ENCODE measurements at places on chromosomes 7 and 10.

DNA sequence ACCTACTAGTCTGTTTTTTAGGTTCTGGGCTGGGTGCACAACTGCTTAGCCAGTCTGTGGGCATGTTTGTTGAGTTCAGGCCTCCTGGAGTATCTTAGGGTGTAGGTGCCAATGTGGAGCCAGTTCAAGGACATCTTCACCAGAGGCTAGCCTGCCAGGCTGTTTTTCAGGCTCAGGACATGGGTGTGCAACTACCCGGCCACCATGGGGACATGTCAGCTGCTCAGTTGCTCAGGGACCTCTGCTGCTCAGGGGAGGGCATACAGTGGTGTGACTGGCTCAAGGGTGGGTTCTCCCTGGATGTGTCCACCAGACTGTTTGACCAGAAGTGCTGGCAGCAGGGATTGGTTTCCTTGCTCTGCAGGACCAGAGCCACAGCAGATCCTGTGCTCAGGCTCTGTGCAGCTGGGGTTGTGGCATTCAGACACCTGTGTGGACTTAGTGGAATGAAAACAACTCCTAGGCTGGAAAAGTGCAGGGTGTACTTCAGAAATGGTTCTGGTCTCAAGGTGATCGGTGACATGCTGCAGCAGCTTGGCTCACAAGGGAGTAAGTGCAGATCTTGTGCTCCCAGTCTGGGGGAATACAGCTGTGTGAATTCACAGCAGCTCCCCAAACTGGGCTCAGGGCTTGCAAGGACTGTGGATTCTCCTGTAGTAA, 44.8 kb downstream of the PALS2 start:
- DNase-seq, result no peak

GRCh38 chr10:119655566-119656001, 4.4 kb downstream of the BAG3 start:
- no peak for DNase-seq

DNA sequence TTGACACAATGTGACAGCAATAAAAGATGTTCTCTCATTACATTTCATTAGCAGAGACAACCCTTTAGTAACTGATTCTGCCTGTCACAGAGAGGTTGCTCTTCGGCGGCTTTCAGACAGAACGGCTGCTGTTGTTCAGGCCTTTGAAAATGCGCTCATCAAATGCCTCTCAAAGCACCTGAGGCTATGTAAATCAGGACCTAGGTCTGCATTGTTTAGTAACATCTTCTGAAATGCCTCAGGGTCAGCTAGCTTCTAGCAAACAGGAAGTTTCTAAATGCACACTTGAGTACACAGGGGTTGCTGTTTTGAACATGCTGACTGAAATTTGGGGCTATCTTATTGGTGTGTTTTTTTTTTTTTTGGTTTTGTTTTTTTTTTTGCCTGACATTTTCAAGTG, 143.3 kb upstream of the DKK1 start:
- no peak for DNase-seq

DNA sequence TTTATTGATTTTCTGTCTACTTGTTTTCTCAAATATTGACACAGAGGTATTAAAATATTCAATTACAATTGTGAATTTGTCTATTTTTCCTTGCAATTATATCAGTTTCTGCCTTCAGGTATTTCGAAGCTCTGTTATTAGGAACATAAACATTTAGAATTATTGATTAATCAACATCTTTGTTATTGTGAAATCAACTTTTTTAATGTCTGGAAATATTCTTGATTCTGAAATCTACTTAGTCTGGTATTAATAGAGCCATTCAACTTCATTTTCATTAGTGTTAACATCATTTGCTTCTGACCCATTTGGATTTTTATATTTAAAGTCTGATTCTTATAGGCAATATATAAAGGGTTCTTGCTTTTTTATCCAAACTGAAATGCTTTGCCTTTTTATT, 69.8 kb upstream of the CALN1 start:
- no peak for DNase-seq

- no peak for DNase-seq
Observed at GRCh38 chr7:149220534-149220933, 18.9 kb upstream of the ZNF212 start.

- no peak for DNase-seq
Observed at GRCh38 chr10:69048103-69048502, 39.8 kb upstream of the SRGN start.

DNA sequence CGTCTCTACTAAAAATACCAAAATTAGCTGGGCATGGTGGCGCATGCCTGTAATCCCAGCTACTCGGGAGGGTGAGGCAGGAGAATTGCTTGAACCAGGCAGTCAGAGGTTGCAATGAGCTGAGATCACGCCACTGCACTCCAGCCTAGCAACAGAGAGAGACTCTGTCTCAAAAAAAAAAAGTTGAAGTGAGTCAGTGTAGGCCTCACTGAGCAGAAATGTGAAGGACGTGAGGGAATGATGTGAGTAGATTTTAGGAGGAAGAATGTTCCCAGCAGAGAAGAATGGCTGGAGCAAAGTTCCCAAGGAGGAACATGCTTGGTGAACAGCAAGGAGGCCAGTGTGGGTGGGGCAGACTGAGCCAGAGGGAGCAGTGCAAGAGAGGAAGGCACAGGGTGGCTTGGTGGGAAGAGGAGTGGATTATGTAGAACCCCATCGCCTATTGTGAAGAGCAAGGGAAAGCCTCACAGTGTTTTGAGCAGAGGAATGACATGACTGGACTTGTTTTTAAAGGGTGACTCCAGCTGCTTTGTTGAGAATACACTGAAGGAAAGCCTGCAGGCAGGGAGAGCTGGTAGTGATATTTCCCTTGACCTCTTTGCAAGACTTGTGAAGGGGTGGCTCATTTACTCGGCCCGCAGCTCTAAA, 708.7 kb downstream of the SUGCT start:
- DNase-seq, result no peak

DNA sequence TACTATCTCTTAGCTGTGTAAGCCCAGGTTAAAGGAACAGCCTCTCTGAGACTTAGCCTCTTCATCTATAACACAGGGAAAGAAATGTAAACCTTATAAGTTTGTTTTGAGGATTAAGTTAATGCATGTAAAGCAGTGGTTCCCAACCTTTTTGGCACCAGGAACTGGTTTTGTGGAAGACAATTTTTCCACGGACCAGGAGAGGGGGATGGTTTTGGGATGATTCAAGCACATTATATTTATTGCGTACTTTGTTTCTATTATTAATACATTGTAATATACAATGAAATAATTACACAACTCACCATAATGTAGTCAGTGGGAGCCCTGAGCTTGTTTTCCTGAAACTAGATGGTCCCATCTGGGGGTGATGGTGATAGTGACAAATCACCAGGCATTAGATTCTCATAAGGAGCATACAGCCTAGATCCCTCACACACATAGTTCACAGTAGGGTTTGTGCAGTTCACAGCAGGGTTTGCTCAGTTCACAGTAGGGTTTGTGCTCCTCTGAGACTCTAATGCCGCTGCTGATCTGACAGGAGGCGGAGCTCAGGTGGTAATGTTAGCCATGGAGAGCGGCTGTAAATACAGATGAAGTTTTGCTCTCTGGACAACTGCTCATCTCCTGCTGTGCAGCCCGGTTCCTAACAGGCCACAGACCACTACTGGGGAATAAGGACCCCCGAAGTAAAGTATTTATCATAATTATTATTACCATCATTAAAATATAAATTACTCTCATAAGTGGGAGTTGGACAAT, 41.3 kb upstream of the ANK3 start:
- no peak for DNase-seq

DNA sequence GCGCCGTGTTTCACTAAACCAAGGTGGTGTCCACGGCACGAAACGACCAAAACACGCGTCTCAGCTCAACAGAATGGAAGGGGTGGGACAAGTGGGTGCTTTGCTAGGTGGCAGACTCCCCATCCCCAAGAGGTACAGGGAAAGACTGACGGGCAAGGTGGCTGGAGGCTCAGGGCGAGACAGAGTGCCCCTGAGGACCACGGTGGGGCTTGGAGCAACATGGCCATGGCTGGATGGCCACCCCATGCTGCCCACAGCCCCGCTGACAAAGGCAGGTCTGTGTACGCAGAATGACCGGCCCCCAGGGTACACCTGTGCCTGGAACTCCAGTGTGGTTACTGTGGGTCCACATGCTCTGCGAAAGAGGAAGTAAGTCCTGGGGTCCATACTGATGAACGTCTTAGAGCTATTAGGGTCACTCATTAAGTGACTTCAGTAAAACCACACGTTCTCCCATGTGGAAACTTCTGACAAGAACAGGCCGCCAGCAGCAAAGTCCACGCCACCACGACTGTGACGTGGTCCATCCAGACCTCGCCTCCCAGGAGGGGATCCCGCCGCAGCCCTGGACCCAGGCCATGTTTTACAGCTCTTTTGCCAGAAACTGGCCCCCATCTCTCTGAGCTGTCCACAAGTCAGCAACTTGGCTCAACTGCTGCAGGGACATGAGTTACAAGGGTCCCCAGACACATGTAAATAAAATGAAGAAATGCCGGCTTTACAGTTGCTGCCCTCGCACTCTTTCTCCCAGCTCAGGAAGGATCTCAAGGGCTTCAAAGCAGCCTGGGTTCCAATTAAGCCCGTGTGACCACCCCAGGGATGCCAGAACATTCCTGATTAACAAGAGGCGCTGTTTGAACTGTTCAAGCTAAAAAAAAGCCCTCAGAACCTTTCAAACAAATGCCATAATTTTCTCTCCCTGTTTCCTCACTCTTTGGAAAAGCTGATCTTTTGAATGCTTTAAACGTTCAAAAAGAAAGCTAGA, 66.8 kb downstream of the MAD1L1 start:
- DNase-seq, result no peak

DNA sequence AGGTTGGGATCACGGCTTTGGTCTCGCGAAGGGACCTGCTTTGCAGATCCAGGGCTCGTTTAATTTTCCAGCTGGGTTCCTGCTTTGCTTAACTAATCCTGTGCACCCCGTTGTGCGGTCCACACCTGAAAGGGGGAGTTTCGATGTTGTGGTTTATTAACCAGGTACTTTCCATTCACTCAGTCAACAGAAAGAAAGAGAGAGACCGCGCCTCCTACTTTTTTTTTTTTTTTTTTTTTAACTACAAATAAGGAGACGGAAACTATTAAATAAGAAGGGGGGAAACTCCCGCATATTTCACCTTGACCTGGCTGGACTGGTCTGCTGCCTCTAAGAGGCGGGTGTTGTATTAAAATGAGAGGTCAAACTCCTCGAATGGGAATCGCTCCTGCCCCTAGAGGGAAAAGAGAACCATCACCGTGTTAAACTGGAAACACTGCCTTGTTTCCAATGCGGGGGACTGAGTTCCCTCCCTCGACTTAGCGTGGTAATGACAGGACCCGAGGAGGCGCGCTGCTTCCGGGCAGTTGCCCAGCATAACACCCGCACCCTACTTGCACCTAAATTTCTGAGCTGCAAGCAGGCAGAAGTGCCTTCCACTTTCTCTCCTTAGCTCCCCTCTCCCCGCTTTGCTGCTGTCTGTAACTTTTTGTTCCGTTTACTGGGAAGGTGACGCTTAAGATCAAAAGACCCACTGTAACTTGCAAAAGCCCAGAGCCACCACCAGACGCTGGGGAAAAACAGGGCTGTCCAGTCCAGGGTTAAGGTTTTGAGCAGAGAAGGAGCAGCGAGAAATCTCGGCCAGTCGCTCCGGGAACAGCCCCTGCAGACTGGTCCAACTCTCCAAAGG, 1.1 kb upstream of the ITGB8 start:
- peak; percentile 69 for DNase-seq

DNA sequence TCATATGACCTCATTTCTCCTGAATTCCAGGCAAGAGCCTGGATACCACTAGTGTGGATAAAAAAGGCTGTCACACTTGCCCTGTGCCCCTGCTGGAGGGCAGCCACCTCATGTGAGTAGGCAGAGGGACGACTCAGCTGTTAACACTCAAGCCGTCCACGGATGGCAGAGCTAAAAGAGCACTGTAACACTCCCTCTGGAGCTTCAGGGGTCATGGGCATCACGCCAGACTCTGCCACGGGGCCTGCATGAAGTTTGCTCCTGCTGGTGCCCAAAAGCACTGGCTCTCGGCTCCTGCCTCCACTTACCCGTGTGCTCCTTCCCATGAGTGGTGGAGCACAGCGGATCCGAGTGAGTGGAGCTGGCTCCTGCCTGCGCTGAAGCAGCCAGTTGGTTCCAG, 919.8 kb upstream of the C7orf33 start:
- no peak for DNase-seq

GRCh38 chr7:41133690-41134299, 569.1 kb downstream of the INHBA start:
- no peak for DNase-seq

- DNase-seq, result no peak
Observed at GRCh38 chr10:14749070-14749809, 25.5 kb downstream of the FAM107B start.

DNA sequence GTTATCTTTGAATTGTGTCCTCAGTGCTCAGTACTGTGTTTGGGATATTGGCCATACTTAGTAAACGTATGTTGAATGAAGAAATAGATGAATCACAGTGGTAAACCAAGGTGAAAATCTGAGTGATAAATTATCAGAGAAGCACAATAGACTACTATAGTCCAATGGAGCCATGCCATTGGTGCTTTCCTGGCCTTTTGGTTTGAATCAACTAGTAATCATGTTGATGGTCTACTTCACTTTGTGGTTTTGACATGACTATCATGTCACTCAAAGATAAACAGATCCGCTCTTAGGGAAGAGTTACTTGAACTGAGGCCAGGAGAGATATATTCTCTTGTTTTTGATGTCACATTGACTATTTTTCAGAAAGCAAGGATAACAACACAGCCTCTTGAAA, 86.1 kb upstream of the IGFBP3 start:
- no peak for DNase-seq

- DNase-seq, result no peak
Observed at GRCh38 chr10:71342573-71343391, 23.7 kb downstream of the SLC29A3 start.
